ENCODE measurements at places on chromosomes 16 and 17.

GRCh38 chr17:34412965-34413441 lies 50.0 kb upstream of the CCL1 start:
- DNase-seq, result no peak

- DNase-seq, result no peak
These were observed at the start of gene HSPB9 for GRCh38 chr17:42122371-42123303. HSPB9 (plus strand) TSS chr17:42122804; CDS start chr17:42122851, 47 bp downstream.

GRCh38 chr17:49987290-49987585 lies 7.8 kb downstream of the DLX3 start:
- no peak for DNase-seq

DNA sequence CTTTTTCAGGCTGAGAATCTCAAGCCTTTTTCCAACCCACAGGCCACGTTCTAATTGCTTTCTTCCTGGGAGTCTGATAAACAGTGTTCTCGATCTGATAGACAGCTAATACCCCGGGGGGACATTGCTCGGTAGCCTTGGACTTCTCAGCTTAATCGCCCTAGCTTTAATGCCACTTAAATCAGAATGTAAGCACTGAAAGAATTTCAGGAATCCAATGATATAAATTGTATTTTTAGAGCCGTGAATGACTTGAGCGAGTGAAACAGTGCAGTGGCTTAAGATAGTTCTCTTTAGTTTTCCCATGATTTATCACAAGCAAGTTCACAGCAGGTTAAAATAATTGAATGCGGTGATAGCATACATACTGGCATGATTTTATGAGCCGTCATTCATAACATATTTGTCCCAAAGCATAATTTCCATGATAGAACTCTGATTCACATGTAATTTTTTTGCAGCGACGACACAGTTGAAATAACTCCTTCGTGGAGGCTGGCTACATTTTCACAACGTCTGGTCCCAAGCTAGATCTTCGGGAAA lies 116.1 kb upstream of the MYOCD start:
- peak; percentile 16 for DNase-seq

DNA sequence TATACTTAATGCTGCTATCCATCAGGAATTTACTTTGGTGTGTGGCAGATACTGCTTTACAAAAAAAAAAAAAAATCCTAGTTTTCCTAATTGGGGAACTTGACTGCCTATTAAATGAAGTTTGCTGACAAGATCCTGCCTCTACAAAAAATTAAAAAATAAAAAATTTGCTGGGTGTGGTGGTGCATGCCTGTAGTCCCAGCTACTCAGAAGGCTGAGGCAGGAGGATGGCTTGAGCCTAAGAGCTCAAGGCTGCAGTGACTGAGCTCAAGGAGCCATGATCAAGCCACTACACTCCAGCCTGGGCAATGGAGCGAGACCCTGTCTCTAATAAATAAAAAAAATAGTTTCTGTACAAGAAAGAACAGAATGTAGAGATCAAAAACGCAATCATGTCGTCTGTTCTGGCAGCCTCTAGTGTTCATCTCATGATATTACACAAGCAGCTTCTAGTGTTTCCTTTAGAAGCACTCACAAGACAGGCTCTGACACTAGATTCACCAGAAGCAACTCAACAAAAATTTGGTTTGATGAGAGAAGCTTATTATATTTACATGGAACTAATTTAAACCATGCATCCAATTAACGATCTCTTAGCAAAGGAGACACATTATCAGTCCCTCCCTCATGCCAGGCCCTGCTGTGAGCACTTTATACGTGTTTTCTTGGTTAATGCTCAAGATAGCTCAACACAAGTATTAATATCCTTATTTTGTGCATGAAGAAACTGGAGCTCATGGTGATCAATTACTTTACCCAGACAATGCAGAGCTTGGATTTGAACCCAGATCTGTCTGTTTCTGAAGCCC lies 6.8 kb upstream of the KRTAP17-1 start:
- DNase-seq, result peak; percentile 68

All from AG09309 (cell line).